ENCODE measurements at places on chromosomes 7 and 10. TPM values are rescaled to one million over a fixed set of nuclear protein-coding genes. Genes with fewer than 3 reads are reported as not detected.

Gene WAPL
- total RNA-seq, result 33.8 TPM

Gene AP5Z1
- total RNA-seq, result 21.6 TPM

Gene OPN4
- total RNA-seq, result not detected

Gene SPDYE11
- not detected for total RNA-seq

Gene METTL2B
- 19.9 TPM for total RNA-seq

Gene SLF2
- 49.9 TPM for total RNA-seq

Gene POM121L12
- total RNA-seq, result not detected

Gene SLC18A3
- not detected for total RNA-seq

Gene TWNK
- total RNA-seq, result 4.3 TPM

Gene FHIP2A
- total RNA-seq, result 37.7 TPM

Gene HKDC1
- not detected for total RNA-seq

GRCh38 chr10:118047157-118047719, 497 bp upstream of the RAB11FIP2 start:
- no peaks in the 10 kb centered on the region for H3K27me3 ChIP-seq
- peaks cover 40% of the 10 kb centered on the region for H3K4me1 ChIP-seq
- H3K36me3 ChIP-seq, result no peaks in the 10 kb centered on the region
- DNase-seq, result no peak
- H3K27ac ChIP-seq, result peak overlapping the region; percentile 97
- H3K4me3 ChIP-seq, result peak overlapping the region; percentile 90

DNA sequence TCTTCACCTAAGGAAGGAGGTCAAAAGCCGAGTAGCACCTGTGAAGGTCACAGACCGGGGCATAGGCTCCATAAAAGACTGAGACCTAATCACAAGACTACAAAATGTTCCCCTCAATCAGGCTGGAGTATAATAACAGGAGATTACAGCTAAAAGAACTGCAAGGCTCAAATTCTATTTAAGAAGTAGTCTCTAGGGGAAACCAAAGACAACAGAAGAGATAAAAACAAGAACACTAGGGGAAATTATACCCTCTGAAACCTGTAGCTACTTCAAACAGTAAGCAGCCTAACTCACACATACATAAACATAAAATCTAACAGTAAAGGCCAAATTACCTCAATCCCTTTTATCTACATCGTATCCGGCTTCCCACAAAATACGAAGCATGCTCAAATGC, 38.3 kb downstream of the LMBR1 start:
- H3K27me3 ChIP-seq, result no peaks in the 10 kb centered on the region
- DNase-seq, result no peak
- no peak overlapping the region for H3K4me3 ChIP-seq
- no peak overlapping the region for H3K27ac ChIP-seq
- no peaks in the 10 kb centered on the region for H3K4me1 ChIP-seq

- H3K4me3 ChIP-seq, result no peak overlapping the region
- DNase-seq, result no peak
- no peak overlapping the region for H3K27ac ChIP-seq
- no peaks in the 10 kb centered on the region for H3K27me3 ChIP-seq
- H3K4me1 ChIP-seq, result no peaks in the 10 kb centered on the region
Observed at GRCh38 chr10:11755512-11756263, 13.5 kb downstream of the ECHDC3 start.

GRCh38 chr7:996079-996872, 13.3 kb downstream of the CYP2W1 start:
- peaks cover 46% of the 10 kb centered on the region for H3K36me3 ChIP-seq
- no peaks in the 10 kb centered on the region for H3K27me3 ChIP-seq
- H3K4me1 ChIP-seq, result peaks cover 3% of the 10 kb centered on the region
- no peak overlapping the region for H3K27ac ChIP-seq

DNA sequence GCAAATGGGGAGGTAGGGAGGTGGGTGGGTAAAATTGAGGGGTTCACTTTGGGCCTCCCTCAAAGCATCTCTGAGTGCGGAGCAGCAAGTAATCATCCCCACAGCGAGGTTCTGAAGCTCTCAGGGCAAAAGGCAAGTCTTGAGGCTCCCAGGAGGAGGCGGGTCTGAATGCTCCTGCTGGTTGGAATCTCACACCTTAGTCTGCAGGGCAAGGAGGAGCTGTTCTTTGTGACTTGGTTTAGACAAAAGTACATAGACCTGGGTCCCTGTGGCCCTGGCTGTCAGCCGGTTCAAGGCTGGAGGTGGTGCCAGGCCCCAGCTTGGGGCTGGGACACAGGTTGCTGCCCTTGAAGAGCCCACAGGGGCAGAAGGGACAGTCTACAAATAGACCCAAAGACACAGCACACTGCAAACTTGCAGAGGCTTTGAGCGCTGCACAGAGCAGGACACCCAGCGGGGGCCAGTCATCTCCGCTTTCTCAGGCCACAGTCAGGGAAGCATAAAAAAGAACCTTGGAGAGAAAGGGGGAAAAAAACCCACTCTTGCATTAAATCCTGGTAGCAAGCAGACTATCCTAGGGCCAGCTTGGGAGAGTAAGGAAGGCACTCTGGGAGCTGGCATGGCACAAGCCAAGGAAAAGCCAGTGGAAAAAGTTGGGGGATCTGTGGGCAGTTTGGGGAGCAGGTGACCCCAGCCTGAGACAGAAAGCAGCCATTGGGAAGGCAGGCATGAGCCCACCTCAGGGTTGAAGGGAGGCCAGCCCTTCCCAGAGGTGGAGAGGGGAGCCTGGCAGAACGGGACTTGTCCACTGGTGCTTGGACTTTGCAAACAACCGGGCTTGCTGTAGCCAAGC, 926 bp upstream of the C10orf71 start:
- H3K36me3 ChIP-seq, result no peaks in the 10 kb centered on the region
- no peak overlapping the region for H3K4me3 ChIP-seq
- no peaks in the 10 kb centered on the region for H3K27me3 ChIP-seq
- no peak overlapping the region for H3K27ac ChIP-seq

DNA sequence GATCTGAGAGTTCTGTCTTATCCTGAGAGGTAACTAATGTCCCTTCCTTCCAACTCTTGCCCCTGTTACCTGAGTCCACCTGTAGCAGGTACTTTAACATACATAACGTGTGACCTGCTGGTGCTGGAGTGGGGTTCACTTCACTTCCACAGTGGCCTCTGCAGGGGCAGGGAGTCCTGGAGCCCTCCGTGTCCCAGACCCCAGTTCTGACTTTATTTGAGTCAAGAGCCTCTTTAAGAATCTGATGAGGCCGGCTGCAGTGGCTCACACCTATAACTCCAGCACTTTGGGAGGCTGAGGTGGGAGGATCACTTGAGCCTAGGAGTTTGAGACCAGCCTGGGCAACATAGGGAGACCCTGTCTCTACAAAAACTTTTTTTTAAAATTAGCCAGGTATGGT, 117.0 kb upstream of the RET start:
- no peak overlapping the region for H3K4me3 ChIP-seq
- H3K4me1 ChIP-seq, result no peaks in the 10 kb centered on the region
- no peaks in the 10 kb centered on the region for H3K27me3 ChIP-seq
- H3K27ac ChIP-seq, result no peak overlapping the region
- no peaks in the 10 kb centered on the region for H3K36me3 ChIP-seq

- H3K4me3 ChIP-seq, result no peak overlapping the region
- H3K4me1 ChIP-seq, result peaks cover 7% of the 10 kb centered on the region
- no peak overlapping the region for H3K27ac ChIP-seq
- no peak for DNase-seq
- no peaks in the 10 kb centered on the region for H3K27me3 ChIP-seq
Observed at GRCh38 chr7:7103343-7104313, 78.7 kb upstream of the C1GALT1 start.

- no peak for DNase-seq
- H3K27me3 ChIP-seq, result no peaks in the 10 kb centered on the region
- H3K36me3 ChIP-seq, result no peaks in the 10 kb centered on the region
- no peaks in the 10 kb centered on the region for H3K4me1 ChIP-seq
- H3K4me3 ChIP-seq, result no peak overlapping the region
Observed at GRCh38 chr10:89625041-89625765, 19.8 kb downstream of the PANK1 start.

- no peaks in the 10 kb centered on the region for H3K36me3 ChIP-seq
- no peak overlapping the region for H3K27ac ChIP-seq
- DNase-seq, result no peak
- H3K4me1 ChIP-seq, result no peaks in the 10 kb centered on the region
Observed at GRCh38 chr7:108114117-108114841, 15.9 kb downstream of the LAMB4 start.

- no peak for DNase-seq
- H3K36me3 ChIP-seq, result no peaks in the 10 kb centered on the region
Observed at GRCh38 chr7:127091620-127092019, 161.1 kb downstream of the GRM8 start.

GRCh38 chr10:10364902-10365301, 652.8 kb upstream of the CELF2 start:
- H3K27me3 ChIP-seq, result no peaks in the 10 kb centered on the region
- H3K4me3 ChIP-seq, result no peak overlapping the region
- H3K4me1 ChIP-seq, result peaks cover 5% of the 10 kb centered on the region
- no peak overlapping the region for H3K27ac ChIP-seq

GRCh38 chr10:68153473-68154210, 44.4 kb downstream of the MYPN start:
- no peak overlapping the region for H3K4me3 ChIP-seq
- H3K4me1 ChIP-seq, result peaks cover 19% of the 10 kb centered on the region
- H3K27me3 ChIP-seq, result no peaks in the 10 kb centered on the region

DNA sequence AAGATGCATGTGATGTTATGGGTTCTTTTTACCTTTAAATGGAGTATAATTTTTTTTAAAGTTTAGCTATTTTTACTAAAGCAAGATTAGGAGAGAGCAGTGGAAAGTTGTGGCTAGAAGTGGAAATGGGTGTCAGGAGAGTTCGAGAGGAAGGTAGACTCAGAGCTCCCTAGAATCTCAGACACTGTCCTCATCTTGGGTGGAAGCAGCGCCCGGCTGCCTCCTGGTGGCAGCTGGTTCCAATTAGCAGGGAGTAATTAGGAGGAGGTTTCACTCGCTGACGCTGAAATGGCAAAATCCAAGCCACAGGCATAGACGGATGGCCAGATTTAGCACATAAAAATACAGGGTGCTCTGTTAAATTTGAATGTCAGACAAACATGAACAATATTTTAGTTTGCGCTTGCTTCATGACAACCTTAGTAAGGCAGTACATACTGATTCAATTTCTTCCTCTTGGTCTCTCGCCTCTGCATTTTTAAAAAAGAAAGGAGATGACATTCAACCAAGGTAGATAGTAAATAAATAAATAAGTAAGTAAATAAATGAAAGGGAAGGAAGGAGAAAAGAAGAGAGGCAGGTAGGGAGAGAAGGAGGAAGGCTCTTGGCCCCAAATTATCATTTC, 58.5 kb downstream of the LGI1 start:
- no peaks in the 10 kb centered on the region for H3K36me3 ChIP-seq
- H3K27ac ChIP-seq, result peak overlapping the region; percentile 25
- DNase-seq, result peak; percentile 78
- H3K27me3 ChIP-seq, result no peaks in the 10 kb centered on the region
- no peak overlapping the region for H3K4me3 ChIP-seq

DNA sequence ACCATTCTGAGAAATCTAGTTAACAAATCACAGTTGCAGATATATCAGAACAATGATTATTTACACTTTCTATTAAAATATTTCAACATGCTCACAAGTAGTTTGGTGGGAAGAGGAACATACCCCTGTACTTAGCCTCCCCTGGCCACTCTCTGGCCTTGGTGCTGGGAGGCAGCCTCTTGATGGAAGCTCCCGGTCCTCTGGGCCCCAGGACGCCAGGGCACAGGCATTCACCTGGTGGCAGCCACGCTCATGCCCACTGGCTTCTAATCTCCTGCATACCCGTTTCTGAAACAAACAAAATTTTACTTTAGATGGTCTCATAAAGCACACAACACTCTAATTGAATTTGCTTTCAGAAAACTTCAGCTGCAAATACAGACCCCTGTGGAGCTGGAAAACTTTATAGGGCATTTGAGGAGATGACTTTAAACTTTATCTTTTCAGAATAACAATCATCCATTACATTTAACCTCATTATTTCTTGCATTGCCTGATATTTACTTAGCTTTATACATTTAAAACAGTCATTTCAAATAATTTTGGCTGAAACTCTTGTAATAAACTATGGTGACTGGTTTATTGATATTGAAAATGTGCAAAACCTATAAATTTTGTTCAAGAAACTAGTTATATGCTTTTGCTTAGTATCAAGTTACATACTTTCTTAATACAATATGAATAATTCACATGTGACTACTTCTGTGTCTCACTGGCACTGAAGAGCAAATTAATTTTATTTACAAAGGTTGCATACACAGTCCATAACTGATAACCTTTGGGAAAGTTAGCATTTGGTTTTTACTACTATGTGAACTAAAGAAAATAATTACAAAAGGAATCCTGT, 30.8 kb downstream of the C10orf143 start:
- no peaks in the 10 kb centered on the region for H3K4me1 ChIP-seq
- H3K36me3 ChIP-seq, result no peaks in the 10 kb centered on the region
- DNase-seq, result no peak
- H3K4me3 ChIP-seq, result no peak overlapping the region
- H3K27me3 ChIP-seq, result no peaks in the 10 kb centered on the region

DNA sequence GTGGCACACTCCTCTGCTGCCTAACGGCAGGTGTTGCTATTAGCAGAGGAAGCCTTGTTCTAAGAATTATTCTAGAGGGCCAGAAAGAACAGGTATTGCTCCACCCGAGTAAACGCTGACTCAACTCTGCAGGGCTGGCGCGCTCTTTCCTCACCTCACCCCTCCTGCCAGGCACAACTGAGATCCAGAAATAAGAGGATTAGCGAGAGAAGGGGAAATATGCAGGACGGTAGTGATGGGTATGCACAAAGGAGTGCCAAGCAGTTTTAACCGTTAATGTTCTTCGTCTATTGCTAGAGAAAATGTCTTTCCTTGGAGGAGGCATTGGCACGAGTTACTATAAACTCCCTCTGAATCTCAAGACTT, 369 bp upstream of the SCIN start:
- H3K36me3 ChIP-seq, result no peaks in the 10 kb centered on the region
- H3K4me1 ChIP-seq, result peaks cover 13% of the 10 kb centered on the region

DNA sequence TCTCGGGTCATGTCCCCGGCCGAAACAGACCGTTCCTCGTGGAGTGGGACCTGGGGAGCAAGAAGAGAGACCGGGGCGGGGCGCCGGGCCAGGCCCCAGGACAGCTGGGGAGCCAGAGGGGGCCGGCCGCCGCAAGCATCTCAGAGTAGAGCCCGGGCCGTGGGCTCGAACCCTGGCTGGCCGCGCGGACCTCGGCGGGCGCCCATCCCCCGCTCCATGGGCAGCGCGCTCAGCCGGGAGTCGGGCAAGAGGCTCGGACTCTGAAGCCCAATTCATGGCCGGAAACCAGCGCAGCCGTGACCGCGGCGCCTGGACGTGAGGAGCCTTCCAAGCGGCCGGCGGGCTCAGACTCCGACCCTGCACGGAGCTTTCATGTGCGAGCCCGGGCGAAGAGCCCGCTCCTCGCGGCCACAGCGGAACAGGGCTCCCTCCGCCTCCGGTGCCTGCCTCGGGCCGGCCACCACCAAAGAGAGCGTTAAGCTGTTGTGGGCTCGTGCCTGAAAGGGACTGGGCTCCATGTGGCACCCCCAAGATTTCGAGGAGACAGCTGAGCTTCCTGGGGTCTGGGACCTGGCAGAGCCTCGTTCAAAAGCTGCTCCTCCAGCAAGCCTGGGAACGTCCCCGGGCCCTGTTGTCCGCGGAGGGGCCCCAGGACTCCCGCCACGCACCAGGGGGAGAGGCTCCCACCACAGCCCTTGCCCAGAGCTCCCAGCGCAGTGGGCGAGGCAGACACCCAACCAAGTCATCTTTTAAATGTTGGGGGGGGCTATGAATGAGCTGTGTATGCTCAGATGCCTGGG, 757 bp upstream of the GRID1 start:
- no peaks in the 10 kb centered on the region for H3K36me3 ChIP-seq
- peak overlapping the region; percentile 18 for H3K4me3 ChIP-seq
- H3K4me1 ChIP-seq, result peaks cover 38% of the 10 kb centered on the region
- peak; percentile 66 for DNase-seq
- no peak overlapping the region for H3K27ac ChIP-seq
- H3K27me3 ChIP-seq, result peaks cover 78% of the 10 kb centered on the region

- H3K36me3 ChIP-seq, result no peaks in the 10 kb centered on the region
- H3K4me3 ChIP-seq, result no peak overlapping the region
- H3K27me3 ChIP-seq, result no peaks in the 10 kb centered on the region
- no peak overlapping the region for H3K27ac ChIP-seq
Observed at GRCh38 chr10:126504761-126505112, 116.5 kb upstream of the ADAM12 start.
